ENCODE measurements at places on chromosomes 4 and X.

- no peak for DNase-seq
These were observed 39.5 kb upstream of the ZFX start for GRCh38 chrX:24110069-24110468.

DNA sequence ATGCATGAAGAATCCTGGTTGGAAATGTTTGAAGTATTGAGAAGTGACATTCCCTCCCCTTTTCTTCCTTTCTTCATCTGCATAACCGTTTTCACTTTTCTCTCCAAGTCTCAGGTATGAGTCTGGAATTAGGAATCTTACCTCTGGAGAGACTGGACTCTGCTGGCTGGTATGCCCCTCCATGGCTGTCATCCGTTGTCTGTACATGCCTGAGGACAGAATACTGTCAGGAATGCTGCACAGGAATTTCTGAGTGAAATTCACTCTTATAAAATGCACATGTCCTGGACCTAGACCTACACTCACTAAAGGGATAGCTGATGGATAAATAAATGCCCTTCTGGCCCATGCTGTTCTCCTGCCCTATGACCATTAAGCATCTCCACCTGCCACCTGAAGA is 179.5 kb downstream of the MSN start:
- DNase-seq: no peak

DNA sequence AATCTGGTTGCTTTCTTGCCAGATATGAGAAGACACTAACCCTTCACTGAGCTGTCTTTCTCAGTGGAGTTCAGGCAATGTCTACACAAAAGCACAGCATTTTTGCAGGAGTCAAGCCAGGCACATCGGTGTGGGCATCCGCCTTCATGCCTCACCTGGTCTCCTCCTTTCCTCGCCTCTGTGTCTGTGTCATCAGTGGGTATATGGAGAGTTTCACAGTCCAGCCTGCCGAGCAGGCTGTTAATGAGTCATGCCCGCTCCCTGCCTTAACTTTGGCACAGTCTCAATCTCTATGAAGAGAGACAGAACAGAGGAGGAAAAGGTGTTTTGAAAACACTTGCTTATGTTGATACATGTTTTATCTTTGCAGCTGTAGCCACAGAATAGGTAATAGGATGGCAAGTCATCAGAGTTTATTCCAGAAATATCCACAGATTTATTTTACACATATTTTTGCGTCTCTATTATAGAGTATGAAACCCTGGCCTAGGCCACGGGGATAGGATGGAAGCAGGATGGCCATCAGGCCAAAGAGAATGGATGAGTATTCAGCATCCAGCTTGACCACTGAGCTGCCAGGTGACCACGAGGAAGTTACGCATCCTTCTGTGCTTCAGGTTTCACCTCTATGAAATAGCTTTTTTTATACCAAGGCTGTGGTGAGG is 32.8 kb upstream of the MAML3 start:
- DNase-seq: no peak

DNA sequence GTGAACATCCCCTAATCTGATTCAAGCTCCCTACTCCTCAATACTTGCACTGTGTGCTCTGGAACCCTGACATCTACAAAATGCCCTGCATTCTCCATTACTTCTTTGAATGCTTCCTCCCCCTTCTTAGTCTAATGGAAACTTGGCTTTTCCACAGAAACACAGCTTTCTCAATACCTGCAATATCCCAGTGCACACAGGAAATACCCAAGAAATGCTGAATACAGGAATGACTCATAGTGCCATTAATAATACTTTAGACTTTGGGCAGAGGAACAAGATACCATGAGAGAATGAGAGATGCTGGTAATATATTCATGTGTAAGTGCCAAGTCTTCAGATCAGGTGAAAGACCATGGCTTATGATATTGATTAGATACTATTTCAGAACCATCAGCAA is 5.6 kb downstream of the QRFPR start:
- DNase-seq: no peak

GRCh38 chrX:132999209-132999608 is 40.8 kb upstream of the HS6ST2 start:
- no peak for DNase-seq

DNA sequence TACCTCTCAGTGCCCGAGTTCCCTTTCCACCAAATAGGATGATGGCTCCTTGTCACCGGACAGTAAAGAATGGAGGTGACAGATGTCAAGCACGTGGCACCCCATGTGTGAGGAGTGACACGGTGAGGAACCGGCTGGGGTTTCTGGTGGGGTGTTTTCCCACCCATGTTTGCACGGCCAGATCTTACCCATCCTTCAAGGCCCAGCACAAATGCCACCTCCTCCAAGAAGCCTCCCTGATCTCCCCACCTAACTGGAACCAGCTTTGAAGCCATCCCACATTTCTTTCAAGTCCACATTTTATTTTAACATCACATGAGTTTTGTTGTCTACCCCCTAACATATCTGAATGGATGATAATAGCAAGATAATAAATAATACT is 63.0 kb downstream of the WFS1 start:
- no peak for DNase-seq

- no peak for DNase-seq
These were observed 12.4 kb upstream of the ADH7 start for GRCh38 chr4:99447513-99447912.

DNA sequence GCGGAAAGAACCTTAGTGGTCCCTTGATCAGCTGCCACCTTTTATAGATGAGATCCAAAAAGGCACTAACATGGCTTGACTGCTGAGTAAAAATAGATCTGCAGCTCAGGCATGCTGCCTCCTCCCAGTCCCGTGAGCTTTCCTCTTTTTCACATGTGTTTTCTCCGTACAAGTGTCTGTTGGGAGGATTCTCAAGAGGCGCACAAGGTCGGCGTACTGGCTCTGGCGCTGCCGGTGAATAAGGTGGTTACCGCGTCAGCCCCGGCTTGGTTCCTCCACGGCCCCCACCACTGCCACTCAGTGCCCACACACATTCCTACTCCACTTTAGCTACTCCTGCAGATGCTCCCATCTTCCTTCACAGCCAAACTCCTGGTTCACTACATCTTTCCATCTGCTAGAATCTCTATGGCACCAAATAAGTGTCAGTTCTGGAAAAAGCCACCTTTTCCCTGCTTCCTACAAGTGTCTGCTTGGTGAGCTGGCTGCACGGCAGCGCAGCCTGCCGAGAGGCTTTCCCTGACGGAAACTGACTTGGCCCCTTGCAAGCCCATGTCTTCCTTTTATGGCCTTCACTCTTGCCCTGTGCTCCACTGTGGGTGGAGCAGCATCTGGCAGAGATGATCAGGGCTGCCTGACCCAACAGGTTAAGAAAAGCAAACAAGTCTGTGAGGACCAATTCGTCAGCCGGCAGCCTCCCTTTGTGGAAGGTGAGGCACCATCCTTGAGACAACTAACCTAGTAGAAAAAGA is 99.8 kb downstream of the KLHL8 start:
- DNase-seq: no peak

DNA sequence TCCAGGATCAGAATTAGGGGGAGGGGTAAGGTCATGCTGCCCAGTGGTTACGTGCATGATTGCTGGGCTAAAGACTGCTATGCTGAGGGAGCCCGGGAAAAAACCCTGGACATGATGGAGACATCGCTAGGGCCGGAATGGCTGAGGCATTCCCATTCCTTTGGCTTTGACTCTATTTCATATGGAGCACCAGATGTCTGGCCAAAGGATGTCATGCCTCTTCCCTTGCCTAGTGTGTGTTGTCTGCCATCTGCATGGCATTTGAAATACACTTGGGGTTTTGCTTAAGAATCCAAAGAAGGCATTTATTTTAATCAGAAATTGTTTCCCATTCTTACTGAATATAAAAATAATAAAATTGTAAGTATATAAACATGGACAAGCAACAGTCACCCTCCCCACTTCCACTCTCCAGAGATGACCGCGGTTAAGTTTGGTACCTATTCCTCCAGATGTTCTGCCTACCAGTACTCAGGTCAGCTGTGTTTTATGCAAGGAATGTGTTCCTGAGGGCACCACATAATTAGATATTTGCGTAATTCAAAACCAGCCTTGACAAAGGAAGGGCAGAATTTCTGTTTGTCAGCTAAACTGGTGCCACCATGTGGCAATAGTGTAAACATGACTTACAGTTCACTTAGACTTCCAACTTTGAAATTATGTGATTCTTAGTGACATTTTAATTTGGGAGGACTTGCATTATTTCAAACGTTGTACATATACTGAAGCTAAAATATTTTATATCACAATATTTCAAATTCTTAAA is 105.9 kb downstream of the CT47B1 start:
- DNase-seq: no peak

DNA sequence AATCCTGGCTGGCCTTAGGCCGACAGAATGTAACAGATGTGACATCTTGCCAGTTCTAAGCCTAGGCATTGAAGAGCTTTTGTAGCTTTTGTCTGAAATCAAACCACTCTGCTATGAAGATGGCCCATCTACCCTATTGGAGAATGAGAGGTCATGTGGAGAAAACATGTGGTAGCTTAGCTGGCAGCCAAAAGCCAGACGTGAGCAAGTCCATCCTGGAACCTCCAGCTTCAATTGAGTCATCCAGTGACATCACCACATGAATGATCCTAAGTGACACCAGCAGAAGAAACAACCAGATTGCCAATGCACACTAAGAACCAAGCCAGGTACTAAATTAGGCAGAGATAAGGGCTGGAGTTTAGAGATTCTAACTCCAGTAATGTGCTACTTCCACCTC is 154.8 kb upstream of the ZFP42 start:
- no peak for DNase-seq

All from activated CD8-positive, alpha-beta memory T cell treated with anti-CD3 and anti-CD28 coated beads for 1 hour (primary cell).